Stimulated activated CD4-positive, alpha-beta T cell treated with anti-CD3 and anti-CD28 coated beads, Interleukin-2, amount 100 ng/mL, for 24 hours (primary cell): ENCODE measurements at places on chromosomes 2 and 18.

- DNase-seq = no peak
Measured at GRCh38 chr2:98571796-98572195, 36.5 kb downstream of the COA5 start.

GRCh38 chr2:150946831-150947230, 314.8 kb downstream of the RBM43 start:
- DNase-seq = no peak

GRCh38 chr2:66698091-66698490, 263.2 kb downstream of the MEIS1 start:
- DNase-seq = no peak

DNA sequence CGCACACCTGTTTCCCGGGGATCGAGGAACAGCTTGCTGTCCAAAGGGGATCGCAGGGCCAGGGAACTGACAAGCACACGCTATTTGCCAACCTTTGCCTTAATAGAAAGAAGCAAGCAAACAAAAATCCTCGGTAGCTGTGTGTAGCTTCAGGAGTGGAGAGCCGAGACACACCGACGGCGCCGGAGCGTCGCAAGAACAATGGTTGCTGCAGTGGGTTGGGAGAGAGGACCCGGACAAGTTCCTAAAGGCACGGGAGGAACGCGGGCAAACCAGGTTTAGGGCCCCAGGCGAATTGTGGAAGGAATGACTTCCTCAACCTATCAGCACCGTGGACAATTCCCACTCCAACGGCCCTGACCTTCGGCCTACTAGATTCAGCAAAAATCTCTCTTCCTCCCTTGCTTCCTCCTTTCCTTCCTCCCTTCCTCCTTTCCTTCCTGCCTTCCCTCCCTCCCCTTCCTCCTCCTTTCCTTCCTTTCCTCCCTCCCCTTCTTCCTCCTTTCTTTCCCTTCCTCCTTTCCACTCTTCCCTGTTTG, 4.9 kb upstream of the NEUROD1 start:
- no peak for DNase-seq

- DNase-seq = no peak
Measured at GRCh38 chr2:51959696-51960095, 927.8 kb upstream of the NRXN1 start.

DNA sequence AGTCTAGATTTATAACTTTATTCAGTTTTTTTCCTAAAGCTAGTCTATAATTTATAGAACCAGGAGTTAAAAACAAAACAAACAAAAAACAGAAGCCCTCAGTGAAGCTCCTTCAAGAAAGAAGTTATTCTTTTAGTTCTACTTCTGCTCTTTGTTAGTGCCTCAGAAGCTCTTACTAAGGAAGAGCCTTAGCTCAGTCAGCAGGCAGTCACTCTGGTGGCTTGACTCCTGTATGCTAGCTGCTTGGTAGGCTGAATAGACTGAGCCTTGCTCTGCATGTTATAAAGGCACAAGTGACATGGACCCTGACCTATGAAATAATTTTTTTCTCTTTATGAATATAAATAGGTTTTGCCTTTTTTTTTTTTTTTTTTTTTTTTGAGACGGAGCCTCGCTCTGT, 24.8 kb downstream of the NCOA1 start:
- DNase-seq = no peak

DNA sequence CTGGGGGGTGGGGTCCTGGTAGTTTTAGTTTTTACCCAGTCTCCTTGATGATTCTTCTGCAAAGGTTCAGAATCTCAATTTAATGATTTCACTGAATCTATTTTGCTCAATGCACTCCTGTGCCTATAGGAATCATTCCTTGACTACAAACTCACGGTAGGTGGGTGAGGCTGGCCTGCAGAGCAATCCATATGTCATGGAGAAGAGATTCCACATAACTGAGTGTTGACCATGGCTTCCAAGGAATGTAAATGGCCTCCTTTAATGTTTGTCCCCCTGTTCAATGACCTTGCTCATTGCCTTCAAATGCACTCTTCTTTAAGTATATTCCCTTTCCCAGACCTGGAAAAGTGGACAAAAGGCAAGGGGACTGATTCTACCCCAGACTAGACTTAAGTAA, 12.5 kb downstream of the FAP start:
- no peak for DNase-seq

DNA sequence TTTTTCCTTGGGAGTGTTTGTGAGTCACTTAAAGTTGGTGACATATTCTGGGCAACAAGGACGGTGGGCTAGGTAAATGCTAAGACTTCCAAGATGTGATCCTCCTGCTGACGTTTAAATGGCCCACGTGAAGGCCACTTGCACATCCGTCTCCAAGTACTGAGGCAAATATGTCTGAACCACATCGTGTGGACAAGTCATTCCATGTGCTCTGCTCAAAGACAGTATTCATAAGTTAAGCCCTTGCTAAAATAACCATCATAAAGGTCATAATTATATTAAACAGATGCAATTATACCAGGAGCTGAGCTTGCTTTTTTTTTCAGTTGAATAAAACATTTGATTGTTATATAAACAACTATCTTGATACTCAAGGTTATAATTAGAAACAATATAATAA, 44.8 kb downstream of the SPP2 start:
- no peak for DNase-seq

DNA sequence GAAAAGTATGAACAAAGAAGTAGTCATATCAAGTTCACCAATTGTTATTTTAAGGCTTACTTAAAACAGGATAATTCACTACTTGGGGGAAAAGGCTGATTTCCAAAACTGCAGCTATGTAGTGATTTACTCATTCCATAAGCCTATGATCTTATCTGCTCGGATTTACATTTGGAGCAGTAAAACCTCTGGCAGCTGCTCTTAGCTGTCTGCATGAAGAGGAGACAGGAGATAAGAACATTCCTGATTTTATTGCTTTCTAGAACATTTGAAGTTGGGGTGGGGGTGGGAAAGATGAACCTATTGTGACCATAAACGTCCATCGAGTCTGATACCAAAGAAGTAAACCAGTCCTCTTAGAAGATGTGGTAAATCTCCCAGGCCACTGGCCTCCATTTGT, 120.9 kb downstream of the MMADHC start:
- DNase-seq = no peak

- no peak for DNase-seq
Measured at GRCh38 chr2:174399171-174399570, 3.6 kb downstream of the SCRN3 start.

DNA sequence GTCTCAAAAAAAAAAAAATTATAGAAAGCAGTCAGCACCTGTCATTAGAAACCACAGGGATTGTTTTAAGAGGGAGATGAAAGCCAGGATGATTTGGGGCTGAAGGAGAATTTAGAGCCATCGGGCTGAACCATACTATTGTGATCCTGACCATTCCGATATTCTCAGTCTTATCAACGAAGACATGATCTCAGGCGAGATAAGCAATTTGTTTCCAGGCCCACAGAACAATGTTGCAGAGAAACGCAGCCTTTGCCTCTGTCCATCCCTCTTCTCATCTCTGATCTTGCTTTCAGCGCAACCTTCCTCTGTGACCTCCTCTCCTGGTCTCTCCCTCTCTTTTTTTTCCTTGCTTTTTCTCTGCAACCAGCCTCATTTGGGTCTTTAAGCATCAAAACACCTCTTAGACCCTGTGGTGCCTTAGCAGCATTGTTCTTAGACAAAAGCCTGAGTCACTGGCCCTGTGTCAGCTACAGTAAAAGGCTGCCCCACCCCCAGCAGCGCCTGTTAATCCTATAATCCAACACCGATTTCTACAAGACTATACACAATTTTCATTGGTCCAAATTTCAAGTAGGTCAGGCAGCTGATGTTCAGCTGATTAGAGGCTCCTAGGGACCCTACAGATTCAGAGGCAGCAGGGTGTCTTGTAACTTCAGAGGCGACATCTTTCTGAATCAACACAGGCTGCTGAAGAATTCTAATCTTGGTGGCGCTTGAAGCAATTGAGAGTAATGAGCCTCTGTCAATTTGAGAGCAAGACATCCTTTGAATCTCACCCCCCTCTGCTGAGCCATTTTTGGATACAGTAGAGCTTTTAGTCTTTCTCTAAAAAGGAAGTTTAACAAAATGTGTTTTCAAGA, 206.0 kb downstream of the NCK2 start:
- DNase-seq = no peak

DNA sequence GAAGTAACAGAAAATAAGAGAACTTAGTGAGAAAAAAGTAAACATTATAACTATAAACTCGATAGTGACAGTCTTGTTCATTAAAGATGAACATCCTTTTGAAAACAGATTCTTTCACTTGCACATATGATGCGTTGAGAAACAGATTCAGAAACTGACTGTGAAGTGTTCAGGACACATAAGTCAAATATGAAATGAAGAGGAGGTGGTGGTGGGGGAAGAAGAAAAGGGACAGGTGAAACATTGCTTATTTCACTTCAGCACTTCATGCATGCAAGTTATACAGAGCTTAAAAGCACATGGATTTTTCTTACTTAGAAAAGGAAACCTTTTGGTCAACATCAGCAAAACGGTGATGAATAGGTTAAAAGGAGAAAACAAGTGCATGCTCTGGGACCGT, 42.5 kb downstream of the STAT4 start:
- DNase-seq = no peak

- DNase-seq = no peak
Measured at GRCh38 chr2:158560259-158560658, 103.5 kb downstream of the PKP4 start.

DNA sequence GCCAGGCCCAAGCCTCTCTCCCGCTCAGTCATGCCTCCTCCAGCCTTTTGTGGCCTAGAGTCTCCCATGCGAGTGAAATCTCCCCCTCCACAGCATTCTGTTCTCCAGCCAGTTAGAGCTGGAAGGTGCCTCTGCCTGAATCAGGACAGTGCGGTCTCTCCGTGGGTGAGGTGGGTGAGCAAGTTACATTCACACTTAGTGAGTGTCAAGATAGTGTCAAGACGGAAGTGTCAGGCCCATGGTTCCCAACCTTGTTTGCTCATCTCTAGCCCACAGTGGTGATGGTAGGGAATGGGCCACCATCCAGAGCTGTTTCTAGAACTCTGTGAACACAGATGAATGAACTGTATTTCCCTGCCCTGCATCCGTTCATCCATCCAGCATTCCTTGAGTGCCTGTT, 59.5 kb downstream of the LPIN1 start:
- no peak for DNase-seq

GRCh38 chr2:120957905-120958304, 222.2 kb downstream of the GLI2 start:
- no peak for DNase-seq

DNA sequence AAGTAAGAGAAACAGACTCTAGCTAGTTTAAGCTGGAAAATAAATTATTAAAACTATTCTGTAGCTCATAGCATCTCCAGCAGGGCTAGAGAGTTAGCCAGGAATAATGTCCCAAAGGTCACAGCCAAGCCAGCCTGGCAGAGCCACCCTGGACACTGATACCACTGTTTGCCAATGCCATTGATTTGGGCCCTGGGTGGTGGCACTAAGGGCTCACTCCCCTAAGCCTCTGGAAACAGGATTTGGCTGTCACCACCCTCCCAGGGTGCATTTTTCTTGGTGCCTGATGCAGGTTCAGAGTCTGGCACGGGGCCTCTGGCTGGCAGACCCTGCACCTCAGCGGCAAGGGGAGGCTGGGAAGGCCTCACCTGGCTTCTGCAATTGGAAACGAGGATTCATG, 7.1 kb downstream of the SH2D6 start:
- DNase-seq = no peak

DNA sequence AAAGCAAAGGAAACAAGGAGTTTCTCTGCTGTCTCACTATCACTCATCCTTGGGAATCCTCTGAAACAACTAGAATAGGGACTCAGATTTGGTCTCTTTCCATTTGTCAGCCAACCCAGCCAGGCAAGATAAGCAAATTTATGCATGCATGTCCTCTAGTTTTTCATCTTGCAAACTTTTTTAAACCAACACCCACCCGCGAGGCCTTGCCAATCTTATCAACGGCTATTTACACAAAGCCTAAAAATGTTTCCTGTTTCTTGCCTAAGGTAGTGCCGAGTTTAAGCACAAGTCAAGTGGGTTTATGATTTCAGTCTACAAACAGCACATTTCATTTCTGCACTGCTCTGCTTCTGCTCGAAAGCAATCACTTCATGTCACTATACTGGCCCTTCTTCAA, 240.9 kb downstream of the STK39 start:
- no peak for DNase-seq

DNA sequence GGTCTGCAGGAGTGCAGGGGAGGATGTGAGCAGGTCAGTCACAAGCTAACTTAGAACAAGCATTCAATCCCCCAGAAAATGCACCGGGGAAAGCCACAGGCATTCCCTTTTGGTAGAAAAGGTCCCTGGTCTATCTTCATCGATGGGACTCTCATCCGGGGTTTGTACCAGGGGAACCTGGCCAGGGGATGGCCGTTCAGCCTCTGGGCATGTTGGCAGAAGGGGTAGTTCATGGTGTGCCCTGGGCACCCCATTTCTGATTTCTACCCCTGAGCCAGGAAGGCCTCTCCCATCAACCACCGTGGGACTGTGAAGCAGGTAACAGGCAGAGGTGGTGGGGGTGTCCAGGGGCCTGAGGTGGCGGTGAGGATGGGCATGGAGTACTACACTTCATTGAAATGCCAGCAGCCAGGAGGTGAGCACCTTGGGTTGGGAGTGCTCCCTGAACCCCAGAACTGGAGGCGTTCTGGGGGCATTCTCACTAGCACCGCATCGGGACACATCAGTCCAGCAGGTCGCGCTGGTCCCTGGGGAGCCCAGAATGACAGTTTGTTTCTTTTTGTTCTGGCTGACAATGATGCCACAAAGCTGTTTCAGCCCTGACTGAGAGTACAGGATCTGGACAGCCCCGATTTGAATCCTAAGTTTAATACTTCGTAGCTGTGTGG, 172.3 kb downstream of the SMAD7 start:
- DNase-seq = no peak

DNA sequence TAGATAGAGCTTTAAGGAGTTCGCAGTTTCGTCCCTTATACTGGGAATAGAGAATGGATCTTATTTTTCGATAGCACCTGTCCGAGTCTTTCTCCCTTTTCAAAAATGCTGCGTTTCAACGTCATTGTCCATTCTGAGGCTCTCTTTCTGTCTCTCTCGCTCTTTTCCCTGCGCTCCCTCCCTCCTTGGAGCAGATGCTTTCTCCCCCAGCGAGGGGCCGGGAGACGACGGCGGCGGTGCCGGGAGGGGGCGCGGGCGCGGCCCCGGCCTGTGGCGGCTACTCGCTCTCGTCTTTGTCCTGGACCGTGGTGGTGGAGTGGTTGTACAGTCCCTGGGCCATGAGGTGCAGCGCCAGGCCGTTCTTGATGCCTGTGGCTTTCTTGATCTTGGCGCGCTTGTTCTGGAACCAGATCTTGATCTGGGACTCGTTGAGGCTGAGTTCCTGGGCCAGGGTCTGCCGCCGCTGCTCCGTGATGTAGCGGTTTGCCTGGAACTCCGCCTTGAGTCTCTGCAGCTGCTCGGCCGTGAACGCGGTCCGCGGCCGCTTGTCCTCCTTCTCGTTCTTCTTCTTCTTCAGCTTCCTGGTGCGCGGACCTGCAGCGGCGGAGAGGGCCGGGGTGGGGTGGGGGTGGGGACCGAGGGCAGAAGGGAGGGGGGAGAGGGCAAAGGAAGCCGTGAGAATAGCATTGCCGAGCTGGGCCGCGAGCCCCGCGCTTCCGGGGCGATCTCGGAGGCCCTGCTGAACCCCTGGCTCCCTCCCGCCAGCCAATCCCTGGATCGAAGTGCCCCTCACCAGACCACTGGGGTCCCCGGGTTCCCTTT, 4.6 kb downstream of the EN1 start:
- no peak for DNase-seq
